ENCODE measurements at places on chromosomes 6 and 20. TPM values are rescaled to one million over a fixed set of nuclear protein-coding genes. Genes with fewer than 3 reads are reported as not detected.

The SUMO4 gene
- total RNA-seq, result 1.7 TPM

The C2 gene
- 17.9 TPM for total RNA-seq

The SRMS gene
- total RNA-seq, result 0.27 TPM

The GPSM3 gene
- 9.9 TPM for total RNA-seq

The TMEM14C gene
- 96.3 TPM for total RNA-seq

The SNAP91 gene
- total RNA-seq, result 3.5 TPM

The RAD21L1 gene
- total RNA-seq, result not detected

The CYP39A1 gene
- 4.1 TPM for total RNA-seq
